ENCODE measurements at places on chromosomes 3 and 15.

DNA sequence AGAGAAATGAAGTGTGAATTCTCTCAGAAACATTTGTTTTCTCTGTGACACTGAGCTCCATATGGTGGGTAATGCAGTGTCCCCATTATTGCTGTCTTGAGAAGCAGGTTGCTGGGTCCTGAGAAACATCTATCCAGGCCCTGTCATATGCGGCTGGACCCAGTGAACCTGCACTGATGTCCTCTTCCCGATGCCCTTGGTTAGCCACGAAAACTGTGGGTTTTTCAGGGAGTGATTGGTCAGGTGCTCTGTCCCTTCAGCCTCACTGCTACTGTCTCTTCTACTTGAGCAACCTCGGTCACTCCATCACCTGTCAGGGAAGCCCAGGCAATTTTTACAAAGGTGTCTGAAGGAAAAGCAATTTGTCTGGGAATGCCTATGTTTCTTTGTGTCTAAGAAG is 77.0 kb downstream of the SLC7A14 start:
- no peak for DNase-seq

- DNase-seq, result no peak
These were observed 158.6 kb downstream of the CNTN6 start for GRCh38 chr3:1251282-1252060.

- no peak for DNase-seq
These were observed 944.4 kb downstream of the VGLL3 start for GRCh38 chr3:86046436-86047136.

DNA sequence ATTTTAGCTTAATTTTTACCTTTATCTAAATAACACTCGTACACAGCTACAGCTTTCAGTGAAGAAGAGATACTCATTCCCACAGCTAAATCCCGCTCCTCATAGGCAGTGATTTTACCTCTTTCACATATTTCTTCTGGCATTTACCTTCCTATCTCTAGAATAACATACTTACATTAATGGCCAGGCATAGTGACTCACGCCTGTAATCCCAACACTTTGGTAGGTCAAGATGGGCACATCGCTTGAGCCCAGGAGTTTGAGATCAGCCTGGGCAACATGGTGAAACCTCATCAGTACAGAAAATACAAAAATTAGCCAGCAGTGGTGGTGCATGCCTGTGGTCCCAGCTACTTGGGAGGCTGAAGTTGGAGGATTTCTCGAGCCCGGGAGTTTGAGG is 80.2 kb downstream of the PPARG start:
- no peak for DNase-seq

DNA sequence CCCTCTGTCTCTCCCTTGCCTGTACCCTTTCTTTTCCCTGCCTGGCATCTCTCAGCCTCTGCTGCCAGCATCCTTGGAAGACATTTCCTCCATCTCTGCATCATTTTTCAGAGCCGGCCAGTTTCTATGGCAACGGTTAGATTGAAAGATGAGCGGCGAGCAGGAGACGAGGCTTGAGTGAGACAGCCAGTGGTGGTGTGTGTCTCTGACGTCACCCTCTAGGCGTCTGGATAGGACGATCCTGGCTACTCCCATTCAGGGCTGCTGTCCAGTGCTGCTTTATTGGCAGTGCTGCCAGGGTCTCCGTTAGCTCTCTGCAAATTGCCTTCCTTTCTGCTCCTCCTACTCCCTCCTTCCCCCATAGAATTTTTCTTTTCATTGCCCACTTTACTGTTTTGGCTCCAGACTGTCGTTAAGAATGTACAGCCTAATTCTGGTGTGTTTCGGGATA is 57.9 kb downstream of the TRAK1 start:
- no peak for DNase-seq

DNA sequence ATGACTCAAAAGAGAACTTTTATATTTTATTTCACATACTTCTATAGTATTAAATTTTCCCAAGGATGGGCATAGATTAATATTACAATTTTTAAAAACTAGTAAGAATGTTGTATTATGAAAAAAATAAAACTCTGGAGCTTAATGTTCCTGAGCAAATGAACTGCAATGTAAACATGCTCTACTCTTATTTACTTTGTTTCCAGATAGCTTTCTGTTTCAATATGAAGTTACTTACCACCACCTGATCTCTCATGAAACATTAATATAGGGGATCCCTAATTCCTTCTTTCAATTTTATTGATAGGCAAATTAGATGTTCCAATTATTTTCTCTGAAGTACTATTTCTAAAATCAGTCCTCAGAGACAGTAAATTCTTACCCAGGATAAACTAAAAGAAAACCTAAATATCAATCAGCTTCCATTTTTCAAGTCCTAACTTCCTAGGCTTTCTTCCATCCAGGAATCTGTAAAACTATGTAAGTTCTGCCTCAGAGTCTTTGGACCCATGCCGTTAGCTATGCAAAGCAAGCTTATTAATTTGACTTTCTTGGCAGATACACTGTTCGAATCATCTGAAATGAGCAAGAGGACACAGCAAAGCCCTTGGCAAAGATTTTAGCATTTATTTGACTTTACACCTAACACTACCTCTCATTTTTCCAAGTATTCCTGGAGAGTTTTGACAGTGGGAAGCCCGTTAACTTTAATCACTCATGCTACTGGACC is 93.2 kb downstream of the PLCH1 start:
- DNase-seq, result no peak

- no peak for DNase-seq
These were observed 47.3 kb upstream of the BCL6 start for GRCh38 chr3:187792521-187792920.

DNA sequence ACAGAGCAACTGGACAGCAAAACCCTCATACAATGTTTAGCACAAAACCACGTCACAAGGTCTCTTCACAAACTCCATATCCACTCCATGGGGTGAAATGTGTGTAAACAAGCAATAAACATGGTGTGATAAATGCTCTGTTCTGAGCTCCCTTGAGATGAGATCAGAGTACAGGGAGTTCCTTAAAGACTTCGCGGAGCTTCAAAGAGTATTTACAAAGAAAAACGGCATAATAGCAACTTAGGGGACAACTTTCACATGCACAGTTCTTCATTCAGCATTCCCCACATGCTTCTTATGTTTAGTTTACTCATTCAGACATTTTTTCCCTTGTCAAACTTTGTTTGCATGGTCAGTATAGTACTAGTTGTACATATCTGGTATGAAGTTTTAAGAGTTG is 52.5 kb upstream of the SUCLG2 start:
- DNase-seq, result no peak

DNA sequence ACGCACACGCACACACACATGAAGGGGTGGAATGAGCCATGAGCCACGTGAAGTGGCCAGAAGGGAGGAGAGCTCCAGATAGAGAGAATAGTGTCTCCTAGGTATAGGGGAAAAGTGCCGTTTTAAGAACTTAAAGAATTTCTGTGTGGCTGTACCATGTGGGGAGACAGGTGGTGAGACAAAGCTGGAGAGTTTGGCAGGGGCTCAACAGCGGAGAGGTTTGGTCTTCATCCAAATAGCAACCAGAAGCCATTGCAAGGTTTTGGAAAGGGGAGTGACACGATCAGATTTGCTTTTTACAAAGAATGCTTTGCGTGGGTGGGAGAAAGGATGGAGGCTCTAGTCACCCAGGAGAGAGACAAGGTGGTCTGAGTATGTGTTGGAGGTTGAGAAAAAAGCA is 146.0 kb downstream of the IL20RB start:
- DNase-seq, result no peak

- DNase-seq, result no peak
These were observed 190.5 kb upstream of the CMC1 start for GRCh38 chr3:28050885-28051284.

DNA sequence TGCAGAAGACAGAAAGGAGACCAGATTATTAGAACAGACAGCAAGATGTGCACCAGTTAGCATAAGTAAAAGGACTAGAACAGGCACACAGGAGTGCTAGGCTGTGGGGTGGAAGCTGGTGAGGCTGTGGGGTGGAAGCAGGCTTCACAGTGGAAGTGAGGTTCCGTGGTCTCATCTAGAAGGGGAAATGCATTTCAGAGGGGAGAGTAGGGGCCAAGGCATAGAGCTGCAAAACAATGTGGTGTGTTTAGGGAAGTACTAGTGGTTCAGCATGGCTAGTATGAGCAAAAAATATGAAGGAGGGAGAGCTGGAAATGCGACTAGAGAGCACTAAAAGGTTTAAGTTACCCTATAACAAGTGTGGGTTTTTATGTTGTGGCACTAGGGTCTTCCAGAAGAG is 6.5 kb downstream of the POPDC2 start:
- no peak for DNase-seq

- no peak for DNase-seq
These were observed 77.0 kb downstream of the LPP start for GRCh38 chr3:188230962-188231361.

- DNase-seq, result no peak
These were observed 24.4 kb downstream of the XXYLT1 start for GRCh38 chr3:195246581-195246995.

GRCh38 chr3:171591070-171591469 is 130.9 kb upstream of the TNIK start:
- DNase-seq, result no peak

DNA sequence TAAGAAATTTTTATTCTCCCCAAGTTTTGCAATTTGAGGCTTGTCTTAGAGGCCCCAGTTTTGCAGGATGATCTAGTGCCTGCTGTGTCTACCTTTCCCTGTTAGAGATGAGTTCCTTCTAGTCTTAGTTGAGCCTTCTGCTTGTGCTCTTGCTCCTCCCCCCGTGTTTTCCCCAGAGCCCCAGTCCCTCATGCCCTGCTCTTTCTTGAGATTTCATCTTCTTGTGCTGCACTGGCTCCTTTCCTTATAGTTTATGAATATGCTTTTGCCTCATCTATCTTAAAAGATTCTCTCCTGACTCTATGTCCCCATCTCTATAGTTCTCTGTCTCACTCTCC is 4.7 kb downstream of the GAP43 start:
- no peak for DNase-seq

DNA sequence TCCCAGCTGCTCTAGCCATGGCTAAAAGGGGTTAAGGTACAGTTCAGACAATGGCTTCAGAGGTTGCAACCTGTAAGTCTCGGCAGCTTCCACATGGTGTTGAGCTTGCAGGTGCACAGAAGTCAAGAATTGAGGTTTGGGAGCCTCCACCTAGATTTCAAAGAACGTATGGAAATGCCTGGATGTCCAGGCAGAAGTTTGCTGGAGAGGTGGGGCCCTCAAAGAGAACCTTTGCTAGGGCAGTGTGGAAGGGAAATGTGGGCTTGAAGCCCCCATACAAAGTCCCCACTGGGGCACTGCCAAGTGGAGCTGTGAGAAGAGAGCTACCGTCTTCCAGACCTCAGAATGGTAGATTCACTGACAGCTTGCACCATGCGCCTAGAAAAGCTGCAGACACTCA is 73.7 kb downstream of the STT3B start:
- no peak for DNase-seq

DNA sequence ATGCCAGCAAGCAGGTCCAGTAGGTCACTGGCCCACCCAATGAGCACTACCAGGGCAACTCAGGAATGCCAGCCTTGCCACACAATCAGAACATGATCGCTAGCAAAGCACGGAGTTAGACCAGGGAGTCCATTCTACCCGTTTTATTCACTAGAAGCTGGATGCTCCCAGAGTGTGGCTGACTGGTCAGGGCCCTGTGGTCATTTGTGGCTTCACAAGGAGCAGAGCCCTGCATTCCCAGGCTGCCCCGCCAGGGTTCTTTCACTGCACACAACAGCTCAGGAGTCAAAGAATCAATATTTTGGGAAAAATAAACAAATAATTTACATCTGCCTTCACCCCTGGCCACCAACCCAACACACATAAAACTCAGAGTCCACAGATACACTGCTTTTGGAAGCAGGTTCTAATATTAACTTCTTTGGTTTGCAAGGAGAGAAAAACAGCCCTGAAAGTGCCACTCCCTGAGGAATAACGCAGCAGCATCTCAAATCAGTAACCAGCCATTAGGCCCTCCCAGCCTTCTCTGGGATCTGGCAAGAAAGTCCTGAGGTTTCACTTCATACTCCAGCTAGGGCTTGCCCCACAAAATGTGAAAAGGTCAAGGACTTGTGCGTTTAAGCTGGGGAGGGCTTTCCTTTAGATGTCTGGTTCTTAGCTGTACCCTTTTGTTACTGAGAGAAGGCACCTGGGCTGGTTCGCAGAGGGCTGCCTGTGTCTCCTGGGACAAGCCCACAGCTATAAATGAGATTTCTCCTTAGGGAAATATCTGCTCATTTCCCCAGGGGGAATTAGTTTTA is 16.0 kb downstream of the SIAH2 start:
- no peak for DNase-seq

GRCh38 chr3:43970351-43970750 is 271.3 kb upstream of the TOPAZ1 start:
- no peak for DNase-seq

DNA sequence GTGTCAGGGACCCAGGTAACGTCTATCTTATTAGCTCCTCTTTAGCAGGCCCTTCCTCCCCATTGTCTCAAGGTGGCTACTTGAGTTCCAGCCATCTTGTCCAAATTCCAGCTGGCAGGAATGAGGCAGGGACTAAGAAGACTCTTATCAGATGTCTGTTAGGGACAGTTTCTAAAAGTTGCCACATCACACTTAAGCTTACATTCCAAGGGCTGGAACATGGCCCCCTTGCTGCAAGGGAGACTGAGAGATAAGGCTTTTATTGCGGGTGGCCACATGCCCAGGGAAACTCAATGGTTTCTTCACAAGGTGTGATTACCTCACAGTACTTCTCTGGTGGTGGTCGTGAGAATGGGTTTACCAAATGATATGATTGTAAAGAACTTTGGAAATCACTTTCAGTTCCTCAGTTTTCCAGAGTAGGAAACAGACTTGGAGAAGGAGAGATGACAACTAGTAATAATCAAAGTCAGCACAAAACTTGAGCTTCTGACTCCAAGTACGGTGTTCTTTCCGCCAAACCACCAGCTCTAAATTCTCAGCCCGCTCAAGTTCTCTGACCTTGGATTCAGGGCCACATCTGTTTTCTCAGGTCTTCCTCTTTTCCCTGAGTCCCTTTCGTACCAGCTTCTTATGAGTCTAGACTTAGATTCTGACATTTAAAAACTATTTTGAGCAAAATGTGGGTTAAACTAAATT is 14.2 kb downstream of the PDIA5 start:
- DNase-seq, result no peak

- peak; percentile 19 for DNase-seq
These were observed 121.8 kb downstream of the PDZRN3 start for GRCh38 chr3:73502609-73503583.

GRCh38 chr3:160921020-160921635 is 165.1 kb downstream of the PPM1L start:
- DNase-seq, result no peak

Data from stimulated activated CD8-positive, alpha-beta memory T cell treated with anti-CD3 and anti-CD28 coated beads, Interleukin-7, amount 100 ng/mL, for 1 hour (primary cell).